Renal cortex interstitium (tissue), 15 donors: ENCODE measurements at places on chromosomes 7 and 10.

DNA sequence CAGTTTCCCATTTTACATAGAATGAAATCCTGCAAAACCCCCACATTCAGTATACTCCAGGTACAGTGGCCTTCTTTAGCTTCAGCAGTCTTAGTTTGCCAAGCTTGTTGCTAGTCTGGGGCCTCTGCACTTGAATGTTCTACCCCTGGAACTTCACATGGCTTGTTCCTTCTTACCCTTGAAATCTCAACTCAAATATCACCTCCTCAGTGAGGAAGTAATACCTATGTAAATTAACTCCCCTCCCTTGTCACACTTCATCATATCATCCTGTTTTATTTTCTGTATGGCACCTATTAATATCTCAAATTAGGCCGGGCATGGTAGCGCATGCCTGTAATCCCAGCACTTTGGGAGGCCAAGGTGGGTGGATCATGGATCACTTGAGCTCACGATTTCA is 163.8 kb upstream of the KAT6B start:
- no peak for DNase-seq

DNA sequence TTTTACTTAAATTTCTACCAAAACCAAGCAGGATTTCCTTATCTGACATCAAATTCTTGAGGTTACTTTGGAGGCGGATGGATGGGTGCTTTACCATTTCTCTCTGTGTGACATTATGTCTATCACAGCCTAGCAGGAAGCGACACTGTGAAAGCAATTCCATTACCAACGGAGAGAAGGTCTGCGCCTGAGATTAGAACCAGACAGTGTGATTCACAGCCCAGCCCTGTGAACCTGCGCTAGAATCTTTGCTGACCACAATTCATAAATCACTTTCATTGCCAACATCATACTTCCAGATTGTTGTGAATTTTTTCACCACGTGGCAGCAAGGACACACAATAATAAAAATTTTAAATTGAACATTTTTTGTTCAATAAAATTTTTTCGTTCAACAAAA is 126.5 kb downstream of the CUBN start:
- DNase-seq: no peak

DNA sequence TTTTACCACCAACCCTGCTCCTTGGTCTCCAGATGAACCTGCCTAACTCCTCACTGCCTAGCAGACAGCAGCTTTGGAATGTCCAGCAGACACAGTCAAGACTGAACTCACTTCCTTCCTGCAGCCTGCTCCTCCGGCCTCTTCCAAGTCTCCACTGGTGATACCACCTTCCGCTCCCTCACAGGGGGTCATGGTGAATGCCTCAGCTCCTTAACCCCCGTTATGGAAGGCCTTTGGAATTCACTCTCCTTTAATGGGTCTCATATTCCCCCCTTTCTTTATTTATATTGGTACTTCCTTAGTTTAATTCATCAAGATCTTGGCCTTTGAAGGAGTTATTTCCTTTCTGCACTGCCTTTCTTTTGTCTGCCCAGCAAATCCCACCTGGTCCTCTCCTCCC is 44.9 kb upstream of the ZNF32 start:
- no peak for DNase-seq

DNA sequence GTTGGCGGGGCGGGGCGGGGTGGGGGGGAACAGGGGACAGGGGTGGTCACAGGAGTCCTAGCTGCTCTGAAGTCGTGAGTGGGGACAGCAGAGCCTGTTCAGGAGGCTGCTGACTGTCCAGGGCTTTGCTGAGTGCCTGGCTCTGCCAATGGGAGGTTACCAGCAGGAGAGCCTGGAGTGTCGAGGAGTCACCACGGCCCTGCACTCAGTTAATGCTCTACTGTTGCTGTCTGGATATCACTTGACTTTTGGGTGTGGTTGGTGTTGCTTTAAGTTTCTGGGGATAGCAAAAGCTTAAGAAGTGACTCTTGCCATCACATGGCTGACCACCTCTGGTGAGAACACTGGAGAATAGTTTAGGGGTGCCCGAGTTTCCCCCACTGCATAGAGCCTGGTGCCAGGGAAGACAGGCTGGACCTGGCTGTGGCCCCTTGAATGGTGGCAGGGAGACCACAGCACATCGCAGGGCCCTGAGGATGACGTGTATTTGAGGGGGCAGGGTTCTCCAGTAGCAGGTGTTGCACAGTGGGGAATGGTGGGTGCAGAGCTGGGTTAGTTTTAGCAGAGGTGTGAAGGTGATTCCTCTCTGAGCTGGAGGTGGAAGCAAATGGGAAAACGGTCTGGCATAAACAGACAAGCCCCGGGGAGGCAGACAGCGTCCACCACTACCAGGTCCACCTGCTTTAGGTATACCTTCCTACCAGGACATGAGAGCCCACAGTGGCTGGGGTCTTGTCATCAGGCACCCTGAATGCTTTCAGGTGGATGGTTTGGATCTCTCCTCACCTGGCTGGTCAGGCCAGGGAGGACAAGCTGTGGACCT is 54.2 kb upstream of the CAMK2B start:
- DNase-seq: no peak

DNA sequence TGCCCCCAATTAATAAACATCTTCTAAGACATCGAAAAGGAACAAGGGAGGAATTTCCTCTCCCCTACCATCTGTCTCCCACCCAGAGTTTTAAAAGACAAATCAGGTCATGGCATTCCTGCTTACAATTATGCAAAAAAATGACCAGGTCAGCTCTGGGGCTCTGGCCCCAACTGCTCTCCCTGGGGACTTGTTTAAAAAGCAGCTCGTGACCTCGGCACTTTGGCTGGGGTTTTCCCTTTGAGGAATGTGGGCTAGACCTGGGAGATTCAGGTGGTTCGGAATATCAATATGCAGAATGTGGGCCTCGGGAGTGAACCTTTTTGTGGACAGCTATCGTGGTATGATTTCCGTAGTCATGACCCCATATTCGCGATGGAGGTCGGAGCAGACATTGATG is 648 bp upstream of the RADIL start:
- no peak for DNase-seq

DNA sequence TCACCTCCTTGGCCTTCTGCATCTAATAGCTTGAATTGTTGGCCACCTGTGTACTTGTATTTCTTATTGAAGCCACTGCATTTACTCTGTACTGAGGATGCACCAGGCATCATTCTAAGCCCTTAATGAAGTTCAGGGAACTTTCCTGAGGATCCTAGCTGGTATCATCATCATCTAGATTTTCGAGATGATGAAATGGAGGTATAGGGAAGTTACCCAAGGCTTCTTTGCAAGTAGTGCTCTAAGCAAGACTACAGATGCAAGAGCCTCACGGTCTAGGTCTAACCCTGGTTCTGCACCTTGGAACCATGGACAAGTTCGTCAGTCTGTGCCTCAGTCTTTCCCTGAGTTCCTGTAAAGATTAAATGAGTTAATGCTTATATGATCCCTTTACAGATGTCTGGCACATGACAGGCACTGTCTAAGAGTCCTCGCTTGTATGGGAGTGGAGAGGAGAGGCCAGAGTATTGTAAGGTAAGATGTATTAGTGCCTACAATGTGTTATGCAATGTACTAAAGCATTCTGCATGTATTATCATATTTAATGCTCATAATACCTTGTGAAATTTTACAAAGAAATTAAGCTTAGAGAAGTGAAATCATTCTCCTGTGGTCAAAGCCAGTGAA is 145.1 kb downstream of the KCNMA1 start:
- DNase-seq: no peak

DNA sequence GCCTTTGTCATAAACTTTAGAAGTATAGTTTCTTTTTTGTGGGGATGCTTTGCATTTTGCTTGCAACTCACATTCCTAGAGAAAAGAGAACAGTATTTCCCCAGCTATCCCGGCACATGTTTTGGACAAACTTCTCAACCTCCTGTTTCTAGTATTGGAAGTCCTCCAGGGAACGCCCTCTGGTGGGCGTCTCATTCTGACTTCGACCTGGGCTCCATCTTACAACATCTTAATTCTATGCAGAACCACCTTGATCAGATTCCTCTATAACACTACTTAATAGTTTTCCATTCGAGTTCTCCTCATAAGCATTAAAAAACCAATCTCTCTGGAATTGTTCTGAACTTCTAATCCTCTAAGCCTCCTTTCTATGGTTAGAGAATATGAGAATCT is 139.5 kb upstream of the FZD8 start:
- no peak for DNase-seq

DNA sequence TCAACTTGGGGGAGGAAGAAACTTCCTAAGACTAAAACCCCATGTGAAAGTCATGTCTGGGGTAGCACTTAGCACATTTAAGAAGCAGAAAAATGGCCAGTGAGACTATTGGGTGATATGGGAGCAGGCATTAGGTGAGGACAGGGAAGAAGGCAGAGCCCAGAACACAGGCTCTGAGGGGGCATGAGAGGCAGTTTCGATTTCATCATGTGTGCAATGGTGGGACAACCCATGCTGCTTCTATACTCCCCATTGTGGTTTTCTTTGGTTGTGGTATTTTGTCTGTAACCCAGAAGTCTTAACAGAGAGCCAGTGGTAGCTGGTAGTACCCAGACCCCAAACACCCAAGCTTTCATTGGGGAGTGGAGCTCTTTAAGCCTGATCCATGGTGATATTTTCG is 752.0 kb downstream of the GRID1 start:
- no peak for DNase-seq

DNA sequence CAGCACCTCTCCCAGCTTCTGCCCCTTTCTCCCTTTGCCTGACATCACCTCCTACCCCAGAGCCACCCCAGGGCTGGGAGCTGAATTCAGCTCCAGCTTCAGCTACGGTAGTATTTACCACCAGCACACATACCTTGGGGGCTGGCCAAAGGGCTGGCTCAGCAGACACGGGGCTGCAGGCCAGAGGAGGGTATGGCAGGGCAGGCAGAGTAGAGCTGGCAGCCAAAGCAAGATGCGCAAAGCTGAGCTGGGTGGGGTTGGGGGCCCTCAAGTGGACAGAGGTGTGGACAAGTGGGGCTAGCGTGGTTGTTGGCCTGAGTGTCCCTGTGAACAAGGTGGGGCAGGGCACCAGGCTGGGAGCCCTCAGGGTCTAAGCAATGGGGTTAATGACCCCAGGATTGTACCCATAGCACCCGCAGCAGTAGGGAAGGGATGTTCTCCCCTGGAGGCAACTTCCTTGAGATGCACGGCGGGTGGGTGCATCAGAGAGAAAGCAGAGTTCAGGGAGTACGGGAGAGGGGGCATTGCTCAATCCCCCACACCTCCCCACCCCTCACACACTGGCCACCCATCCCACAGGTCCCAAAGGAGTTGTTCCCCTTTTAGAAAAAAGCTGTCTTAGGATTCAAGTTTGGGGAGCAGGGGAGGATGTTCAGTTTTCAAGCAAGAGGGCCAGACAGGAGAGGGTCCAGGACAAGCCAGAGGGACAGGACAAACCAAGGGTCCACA is 8.0 kb downstream of the VSIR start:
- no peak for DNase-seq

DNA sequence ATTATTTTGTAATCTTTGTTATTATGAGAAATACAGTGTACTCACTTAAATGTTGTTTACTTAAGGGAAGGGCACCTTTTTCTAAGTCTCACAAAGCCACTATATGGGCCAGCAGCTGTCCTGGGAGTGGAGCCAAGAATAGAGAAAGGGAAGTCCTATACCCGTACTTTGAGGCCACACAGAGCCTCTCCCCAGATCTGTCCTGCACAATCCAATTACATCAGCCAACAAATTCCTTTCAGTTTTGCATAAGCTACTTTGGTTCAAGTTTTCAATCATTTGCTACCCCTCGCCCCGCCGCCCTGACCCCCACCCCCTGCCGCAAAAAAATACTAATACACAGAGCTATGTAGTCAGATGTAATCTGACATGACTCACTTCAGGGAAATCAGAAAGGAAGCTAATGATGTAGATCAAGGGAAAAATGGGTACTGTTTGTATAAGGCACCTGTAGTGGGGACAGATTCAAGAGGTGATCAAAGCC is 297.4 kb upstream of the NEBL start:
- no peak for DNase-seq

- no peak for DNase-seq
Measured at GRCh38 chr10:88042160-88043100, 179.0 kb downstream of the PTEN start.

GRCh38 chr10:62917475-62918238 is 101.5 kb upstream of the EGR2 start:
- DNase-seq: no peak

GRCh38 chr10:86190291-86190690 is 176.3 kb downstream of the GRID1 start:
- no peak for DNase-seq

GRCh38 chr10:133355991-133356390 is 1.8 kb downstream of the FUOM start:
- no peak for DNase-seq

DNA sequence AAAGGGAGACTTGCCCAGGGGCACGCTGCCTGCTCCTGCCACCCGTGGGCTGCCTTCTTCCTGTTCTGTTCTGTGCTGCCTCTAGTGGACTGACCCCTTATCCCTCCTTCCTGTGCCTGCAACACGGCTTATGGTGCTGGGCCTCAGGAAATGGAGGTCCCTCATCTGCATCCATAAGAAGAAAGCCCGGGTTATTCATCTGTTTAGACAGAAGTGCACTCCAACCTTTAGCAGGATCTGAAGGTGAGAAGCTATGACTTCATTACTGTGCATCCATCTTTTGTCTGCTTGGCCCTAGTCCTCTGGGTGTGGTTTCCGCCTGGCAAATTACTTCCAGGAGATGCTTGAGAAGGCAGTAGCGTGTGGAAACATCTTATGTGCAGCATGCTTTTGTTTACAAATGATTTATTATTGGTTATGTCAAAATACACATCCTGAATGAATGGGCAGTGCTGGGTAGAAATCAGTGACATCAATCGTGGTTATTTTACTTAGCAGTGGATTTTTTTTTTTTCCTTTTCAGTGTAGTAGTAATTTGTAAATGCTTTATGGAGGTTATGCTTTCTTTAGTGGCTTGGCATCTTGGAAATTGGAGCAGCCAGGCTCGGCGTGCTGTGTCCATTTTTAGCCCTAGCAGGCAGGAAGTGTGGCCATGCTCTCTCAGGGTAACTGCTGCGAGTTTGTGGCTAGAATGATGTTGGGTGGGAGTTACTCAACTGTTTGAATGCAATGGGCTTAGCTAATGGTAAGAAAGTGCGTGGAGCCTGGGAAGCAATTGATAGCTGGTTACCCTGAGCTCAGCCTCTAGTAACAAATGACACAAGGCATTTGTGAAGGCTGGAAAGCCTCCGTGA is 12.7 kb downstream of the PTPRE start:
- DNase-seq: no peak

DNA sequence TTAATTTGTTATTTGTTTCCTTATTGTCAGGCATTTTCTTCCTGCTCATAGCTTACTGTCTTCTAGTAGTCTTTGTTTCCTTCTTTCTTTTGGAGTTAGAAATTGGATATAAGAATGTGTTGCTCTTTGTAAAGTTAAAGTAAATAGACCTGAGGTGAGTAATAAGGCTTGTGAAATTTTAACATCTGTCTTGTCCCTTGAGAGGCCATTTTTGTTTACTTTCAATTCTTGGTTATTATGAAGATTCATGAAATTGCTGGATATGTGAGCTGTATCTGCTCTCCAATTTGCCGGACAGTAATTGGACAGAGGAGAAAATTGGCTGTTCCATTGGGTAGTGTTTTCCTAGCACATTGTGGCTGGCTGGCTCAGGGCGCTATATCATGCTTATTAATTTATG is 260.7 kb downstream of the EXOC4 start:
- no peak for DNase-seq

- no peak for DNase-seq
Measured at GRCh38 chr10:114631666-114632417, 26.2 kb downstream of the ABLIM1 start.
